Thymus (tissue), 14 donors: ENCODE measurements at places on chromosomes 11 and 22. TPM values are rescaled to one million over a fixed set of nuclear protein-coding genes. Genes with fewer than 3 reads are reported as not detected.

Gene OR2D2
- polyA plus RNA-seq, result not detected

Gene SCGB1D2
- 6.2 TPM for polyA plus RNA-seq

Gene OR10A2
- polyA plus RNA-seq, result not detected

Gene APOA5
- 0.07 TPM for polyA plus RNA-seq

GRCh38 chr11:12170984-12171383, 60.6 kb downstream of the MICAL2 start:
- no peak for DNase-seq

GRCh38 chr22:43670513-43670912, 141.6 kb downstream of the EFCAB6 start:
- no peak for DNase-seq

- DNase-seq, result no peak
These were observed 77.3 kb downstream of the CYB5R2 start for GRCh38 chr11:7595951-7596350.

- no peak for DNase-seq
These were observed 199.9 kb downstream of the CWF19L2 start for GRCh38 chr11:107257710-107258109.

DNA sequence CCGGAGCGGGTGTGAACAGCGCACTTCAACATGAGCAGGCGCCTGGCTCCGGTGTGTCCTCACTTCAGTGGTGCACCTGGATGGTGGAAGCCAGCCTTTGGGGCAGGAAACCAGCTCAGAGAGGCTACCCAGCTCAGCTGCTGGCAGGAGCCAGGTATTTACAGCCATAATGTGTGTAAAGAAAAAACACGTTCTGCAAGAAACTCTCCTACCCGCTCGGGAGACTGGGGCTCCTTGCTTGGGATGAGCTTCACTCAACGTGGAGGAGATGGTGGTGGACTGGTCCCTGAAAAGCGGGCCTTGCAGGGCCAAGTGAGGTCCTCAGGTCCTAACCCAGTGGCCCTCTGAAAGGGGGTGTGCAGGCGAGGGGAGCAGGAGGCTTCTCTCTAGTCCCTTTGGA, 7.5 kb downstream of the MCAM start:
- no peak for DNase-seq

DNA sequence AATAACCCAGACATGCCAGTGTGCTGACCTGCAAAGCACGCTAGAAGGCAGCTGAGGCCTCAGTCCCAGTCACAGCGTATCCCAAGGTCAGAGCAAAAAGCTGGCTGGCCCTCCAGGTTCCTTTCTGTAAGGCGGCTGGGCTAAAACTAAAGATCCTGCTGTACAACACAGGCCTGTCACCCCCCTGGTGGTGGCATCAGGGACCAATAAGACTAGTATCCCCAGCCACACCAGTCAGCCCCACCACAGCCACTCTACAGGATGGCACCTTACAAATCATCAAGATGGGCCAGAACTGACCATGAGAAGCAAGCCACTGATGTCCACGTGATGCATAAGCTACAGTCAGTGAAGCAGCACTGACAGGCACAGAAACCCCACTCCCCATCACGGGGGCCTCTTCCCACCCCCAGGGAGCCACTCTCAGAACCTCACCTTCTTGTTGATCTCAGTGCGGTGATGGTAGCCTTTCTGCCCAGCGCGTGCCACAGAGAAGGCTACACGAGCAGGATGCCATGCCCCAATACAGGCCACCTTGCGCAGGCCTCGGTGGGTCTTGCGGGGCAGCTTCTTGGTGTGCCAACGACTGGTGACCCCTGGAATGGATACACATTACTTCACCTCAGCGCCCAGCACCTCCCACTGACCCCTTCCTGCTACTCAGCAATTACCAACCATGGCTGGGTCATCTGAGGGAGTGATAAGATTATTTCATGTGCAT, 5.0 kb downstream of the RPL3 start:
- no peak for DNase-seq

DNA sequence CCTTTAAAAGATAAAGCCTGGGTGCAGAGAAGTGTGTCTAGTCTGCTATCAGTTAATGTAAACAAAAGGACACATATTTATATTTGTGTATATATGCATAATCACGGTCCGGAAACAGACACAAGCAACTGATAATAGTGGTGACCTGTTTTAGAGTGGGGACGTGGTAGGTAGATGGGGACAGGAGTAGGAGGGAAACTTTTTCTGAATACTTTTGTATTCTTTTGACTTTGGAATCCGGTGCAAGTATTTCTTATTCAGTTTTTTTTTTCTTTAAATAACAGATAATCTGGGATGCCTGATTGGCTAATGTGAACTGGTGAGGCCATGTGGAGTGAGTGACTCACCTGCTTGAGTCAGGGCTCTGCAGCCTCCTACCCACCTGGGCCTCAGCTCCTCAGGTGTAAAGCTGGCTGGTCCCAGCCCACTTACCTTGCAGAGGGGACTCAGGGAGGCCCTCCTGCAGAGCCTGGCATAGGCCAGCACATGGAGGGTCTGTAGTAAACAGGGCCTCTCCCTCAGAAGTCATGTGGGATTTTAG, 15.3 kb downstream of the MICAL2 start:
- no peak for DNase-seq
